ENCODE measurements at places on chromosomes 2 and 18.
A peak's percentile ranks its signal among the peaks of the same experiment; 100 is the strongest.

- peak; percentile 58 for DNase-seq
These were observed 200.6 kb downstream of the PPP1R1C start for GRCh38 chr2:182186132-182186735.

GRCh38 chr2:173370198-173370597, 15.5 kb downstream of the CDCA7 start:
- peak; percentile 19 for DNase-seq

DNA sequence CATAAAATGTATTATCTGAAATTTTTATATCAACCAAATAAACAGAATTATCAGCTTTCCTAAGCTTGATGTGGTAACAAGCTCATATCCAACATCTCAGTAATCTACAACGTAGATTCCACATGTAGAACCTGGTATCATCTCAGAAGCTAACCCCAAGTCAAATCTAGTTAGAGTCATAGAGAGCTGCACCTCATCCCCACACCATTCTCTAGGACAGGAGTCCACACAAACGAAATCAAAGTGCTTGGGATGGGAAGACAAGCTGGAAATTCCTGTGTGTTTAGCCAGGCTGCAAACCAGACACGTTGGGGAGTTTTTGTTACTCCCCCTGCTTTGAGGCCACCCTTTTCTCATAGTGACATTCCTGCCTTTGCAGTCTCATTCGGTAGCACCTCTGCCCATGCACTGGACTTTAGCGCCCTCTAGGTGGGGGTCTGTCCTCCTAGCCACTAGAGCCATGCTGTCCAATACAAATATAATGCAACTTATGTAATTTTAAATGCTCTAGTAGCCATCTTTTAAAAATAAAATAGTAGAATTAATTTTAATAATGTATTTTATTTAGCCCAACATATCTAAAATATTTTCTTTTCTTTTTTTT, 28.1 kb upstream of the SATB2 start:
- DNase-seq = peak; percentile 73

DNA sequence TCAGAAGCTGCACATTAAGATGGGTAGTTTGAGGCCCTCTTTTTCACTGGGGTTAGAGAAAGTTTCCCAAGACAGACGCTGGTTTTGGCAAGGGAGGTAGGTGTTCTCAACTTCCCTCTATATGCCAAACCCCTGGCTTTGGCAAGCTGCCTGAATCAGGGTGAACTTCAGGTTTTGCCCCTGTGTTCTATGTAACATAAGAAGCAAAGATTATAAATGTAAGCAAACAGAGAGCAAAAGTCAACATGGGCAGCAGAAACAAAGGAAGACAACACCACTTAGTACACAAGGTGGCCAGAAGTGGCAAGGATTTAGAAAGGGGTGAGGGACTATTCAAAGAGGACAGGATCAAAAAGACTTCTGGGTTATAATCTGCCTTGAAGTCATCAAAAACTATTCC, 70.5 kb upstream of the TFCP2L1 start:
- no peak for DNase-seq

- no peak for DNase-seq
These were observed 34.8 kb downstream of the PPP1R1C start for GRCh38 chr2:182020286-182021070.

GRCh38 chr2:181363164-181363563, 94.0 kb upstream of the ITGA4 start:
- no peak for DNase-seq

DNA sequence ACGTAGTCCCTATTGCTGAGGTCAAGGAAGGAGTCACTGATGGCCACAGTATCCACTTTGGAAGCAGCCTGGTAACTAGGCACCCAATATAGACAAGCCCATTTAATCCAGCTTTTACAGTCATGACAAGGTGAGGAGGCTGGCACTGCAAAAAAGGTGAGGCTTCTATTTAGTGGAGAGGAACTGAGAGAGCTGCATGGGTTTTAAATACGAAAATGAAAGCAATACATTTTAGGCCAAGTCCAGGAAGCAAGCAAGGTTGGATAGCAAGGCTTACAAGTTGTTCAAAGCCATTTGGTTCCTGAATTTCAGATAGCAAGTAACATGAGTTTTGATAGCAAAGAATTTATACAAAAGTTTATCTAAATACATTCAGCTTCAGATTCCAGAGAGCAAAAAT, 80.4 kb downstream of the SGPP2 start:
- DNase-seq = no peak

DNA sequence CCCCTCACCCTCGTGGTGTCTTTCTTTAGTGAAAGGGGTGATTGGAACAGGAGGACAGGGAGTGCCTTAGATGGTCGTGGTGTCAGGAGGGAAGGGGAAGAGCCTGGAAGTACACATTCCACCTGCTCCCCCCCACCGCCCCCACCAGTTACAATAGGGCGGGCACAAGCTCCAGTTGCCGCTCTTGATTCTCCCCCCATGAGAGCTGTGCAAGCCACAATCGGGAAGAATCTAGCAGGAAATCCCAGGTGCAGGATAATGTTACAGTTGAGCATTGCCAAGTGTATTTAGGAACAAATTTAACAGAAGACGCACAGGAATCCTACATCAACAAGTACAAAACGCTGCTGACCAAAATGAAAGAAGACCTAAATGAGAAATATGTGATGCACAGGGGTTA, 73.6 kb downstream of the ASAP2 start:
- DNase-seq = no peak

DNA sequence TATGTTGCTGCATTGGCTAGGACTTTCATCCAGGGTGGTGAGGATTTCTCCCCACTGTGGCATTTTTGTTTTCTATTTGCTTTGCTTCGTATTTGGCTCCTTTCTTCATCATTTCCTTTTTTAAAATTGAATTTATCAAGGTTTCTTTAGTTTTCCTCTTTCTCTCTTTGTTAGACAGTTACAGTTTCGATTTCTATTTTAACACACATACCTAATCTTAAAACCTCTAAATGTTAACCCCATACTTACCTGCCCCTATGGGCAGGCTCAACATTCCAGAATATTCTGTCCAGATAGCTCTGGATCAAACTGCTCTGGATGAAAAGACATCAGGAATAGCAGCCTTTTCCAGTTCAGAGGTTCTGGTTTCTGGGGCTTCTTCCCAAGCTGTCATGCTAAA, 49.2 kb downstream of the DIPK1C start:
- no peak for DNase-seq

DNA sequence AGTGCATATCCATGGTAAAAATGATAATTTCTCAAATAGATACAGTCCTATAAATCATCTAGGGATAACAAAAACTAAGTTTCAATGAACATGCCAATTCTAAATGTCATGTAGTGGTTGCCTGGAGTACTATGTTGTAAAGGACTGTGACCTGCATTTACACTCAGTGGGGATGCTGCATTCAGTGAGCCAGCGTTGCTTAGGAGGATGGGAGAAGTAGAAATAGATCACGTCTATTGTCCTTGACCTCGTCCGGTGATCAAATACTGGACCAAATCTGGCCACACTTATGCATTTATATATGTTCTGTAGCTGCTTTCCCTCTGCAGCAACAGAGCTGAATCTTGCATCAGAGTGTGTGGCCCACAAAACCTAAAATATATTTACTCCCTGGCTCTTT, 139.0 kb upstream of the ETAA1 start:
- DNase-seq = no peak

- no peak for DNase-seq
These were observed 82.5 kb upstream of the RBMS1 start for GRCh38 chr2:160576054-160576499.

- peak; percentile 70 for DNase-seq
These were observed 141.9 kb upstream of the ID2 start for GRCh38 chr2:8539743-8540551.

DNA sequence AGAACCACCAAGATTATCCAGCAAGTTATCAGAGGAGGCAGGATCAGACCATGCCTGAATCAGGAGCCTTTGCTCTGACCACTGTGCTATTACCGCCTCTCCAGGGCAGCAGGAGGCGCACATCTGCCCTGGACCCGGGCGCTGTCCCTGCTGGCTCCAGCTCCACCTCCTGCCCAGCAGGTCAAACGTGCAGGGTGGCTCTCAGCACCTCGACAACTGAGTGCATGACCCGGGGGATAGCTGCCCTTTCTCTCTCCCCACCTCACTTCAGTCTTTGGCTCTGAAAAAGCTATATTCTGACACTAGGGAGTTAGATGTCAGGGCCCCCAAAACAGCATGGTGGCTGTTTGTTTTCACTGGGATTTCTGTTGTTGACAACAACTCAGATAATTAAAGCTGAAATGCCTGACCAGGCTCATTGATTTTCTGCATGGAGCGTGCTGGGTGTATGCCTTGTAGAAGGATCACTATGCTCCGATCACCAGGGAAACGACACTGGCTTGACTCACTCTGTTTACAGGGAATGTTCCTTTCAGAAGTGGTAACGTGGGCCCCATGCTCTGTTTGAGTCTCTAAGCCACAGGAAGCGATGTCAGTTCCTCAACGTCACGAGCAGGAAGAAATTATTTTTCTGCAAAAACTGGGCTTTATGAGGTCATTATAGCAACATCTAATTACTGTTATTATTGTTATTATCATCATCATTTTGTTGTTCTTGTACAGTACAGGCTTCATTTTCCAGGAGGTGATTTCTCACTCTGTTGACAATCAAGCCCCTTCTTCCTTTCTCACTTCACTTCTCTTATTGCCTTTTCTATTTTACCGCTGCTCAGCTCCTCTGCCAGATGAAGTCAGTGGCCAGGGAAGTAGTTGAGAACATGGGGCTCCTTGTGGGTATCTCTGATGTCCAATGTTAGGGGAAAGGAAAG, 125.6 kb downstream of the PLB1 start:
- DNase-seq = peak; percentile 86

DNA sequence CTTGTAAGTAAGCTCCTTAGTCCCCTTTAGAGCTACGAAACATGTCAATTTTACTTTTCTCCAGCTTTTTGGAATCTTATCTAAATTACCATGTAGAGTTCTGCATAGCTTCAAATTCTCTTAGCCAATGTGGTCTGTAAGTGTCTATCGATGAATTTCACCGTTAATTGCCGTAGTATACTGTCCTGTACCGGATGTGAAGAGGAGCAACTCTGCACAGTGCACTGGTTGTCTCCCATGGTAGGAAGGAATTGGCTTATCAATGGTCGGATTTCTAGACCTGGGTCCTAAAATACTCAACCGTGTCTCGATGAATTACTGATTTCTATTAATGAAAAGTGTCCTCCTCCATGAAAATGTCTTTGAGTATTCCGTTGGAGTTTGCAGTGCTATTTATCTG, 1.9 kb downstream of the NOP58 start:
- DNase-seq = peak; percentile 32

GRCh38 chr2:198664321-198664720, 793.4 kb downstream of the SATB2 start:
- DNase-seq = no peak

DNA sequence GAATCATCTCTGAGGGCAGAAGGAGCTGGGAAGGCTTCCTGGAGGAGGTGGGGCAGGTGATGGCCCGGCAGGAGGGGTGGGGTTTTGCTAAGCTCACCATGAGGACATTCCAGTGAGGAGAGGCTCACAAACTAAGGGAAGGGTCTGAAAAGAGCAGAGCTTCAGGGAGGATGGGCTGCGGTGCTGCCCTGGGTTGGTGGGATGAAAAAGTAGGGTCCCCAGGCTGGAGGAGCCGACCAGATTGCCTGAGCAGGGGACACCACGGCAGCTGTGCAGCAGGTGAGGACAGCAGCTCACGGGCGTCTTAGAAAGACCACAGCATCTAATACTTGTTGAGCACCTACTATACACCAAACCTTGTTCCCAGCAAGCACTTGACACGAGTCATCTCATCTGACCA, 82.2 kb downstream of the DYSF start:
- DNase-seq = no peak

DNA sequence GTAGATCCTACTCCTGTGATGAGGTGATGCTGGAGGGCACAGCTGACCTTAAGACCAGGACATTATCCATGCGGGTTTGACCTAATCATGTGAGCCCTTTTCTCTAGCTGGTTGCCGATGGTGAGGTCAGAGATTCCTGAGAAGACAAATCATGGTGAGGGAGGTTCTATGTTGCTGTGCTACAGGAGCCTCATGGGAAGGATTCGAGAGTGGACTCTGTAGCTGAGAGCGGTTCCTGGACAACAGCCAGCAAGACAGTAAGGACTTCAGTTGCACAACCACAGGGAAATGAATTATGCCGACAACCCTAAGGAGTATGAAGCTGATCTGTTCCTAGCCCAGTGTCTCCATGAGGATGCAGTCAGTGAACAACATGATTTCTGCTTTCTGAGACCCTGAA, 80.4 kb downstream of the EPB41L3 start:
- peak; percentile 60 for DNase-seq

DNA sequence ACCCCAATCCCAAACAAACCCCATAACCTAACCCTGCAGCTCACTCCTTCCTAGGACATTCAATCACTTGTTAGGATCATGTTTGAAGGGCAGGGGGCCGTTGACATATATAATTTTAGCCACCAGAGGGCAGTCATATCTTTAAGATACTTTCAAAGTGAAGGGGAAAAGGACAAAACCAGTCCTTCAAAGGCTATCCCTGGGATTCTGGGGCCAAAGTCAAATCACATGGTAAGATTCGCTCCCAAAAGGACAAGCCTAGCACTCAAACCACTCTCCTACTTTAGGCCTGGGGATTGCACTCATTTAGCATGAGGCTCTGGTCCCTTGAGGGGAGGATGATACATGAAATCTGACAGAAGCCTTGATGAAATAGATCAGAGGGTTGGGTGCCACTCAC, 44.6 kb downstream of the HAUS1 start:
- DNase-seq = peak; percentile 84

- no peak for DNase-seq
These were observed 88.2 kb downstream of the HS1BP3 start for GRCh38 chr2:20562540-20563225.

DNA sequence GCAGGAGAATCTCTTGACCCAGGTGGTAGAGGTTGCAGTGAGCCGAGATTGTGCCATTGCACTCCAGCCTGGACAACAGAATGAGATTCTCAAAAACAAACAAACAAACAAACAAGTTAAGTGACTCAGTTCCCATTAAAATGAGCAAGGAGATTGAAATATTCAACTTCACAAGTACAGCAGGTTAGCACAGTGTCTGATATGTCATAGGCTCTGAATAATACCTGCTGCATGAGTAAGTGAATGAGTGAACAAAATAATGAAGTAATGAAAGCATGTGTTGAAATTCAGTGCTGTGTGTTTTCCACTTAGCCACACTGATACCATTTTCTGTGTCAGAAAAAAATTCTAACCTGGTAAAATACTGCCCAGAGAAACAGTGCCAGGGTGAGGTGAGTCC, 41.9 kb upstream of the SETBP1 start:
- DNase-seq = no peak

- DNase-seq = no peak
These were observed 7.1 kb upstream of the CERS6 start for GRCh38 chr2:168448980-168449379.

DNA sequence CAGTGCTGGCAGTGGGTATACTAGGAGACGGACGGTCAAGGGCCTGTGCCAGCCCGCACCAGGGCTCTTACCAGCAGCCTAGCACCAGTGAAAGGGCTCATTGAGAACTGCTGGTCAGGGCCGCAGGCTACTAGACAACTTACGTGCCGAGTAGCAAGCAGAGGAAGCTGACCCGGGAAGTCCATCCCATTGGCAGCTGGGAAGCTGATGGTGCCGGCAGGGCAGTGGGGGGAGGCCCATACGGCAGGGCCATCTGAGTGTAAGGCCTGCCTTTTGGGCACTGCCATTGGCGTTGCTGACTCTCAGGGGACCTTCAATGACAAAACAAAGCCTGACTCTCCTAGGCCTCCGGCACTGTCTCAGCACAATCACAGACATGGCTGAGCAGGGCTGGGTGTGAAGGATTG, 20.6 kb downstream of the EFR3B start:
- no peak for DNase-seq

GRCh38 chr2:68387408-68388350, 22.6 kb downstream of the PLEK start:
- peak; percentile 84 for DNase-seq
